Activated T-cell treated with anti-CD3 and anti-CD28 coated beads, Interleukin-2, amount 50 U/mL, for 72 hours (primary cell): ENCODE measurements at places on chromosomes 1 and 21.

DNA sequence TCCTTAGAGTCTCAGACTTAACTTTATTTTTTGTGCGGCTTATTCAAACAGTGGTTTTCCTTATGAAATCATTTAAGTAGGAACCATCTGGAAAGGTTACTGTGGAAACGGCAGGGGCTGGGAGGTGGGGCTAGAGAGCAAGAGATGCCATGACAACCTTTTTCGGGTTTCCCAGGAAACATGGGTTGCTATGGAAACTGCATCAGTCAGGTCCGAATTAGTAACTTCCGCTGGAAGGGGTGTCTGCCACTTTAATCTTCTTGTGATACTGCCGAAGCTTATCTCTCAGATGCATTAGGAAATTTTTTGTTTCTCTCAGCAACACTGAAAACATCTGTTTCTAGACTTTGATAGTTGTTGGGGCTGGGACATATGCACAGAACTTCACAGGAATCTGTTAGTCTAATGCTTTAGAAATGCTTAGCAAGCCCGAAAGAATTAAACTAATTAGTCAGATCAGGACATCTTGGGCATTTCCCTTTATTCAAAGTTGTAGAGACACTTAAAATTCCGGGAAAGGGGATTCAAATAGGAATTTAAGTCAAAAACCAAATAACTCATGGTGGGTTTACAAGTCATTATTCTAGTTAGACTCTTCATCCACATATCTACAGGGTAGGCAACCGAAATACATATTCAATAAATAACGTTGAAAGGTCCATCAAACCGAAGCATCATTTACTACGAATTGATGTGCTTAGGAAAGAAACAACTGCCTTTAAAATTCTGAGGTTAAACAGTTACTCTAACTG, 2.6 kb downstream of the KCNA3 start:
- DNase-seq = peak; percentile 73

GRCh38 chr1:8477166-8477982, 159.5 kb downstream of the SLC45A1 start:
- peak; percentile 33 for DNase-seq

DNA sequence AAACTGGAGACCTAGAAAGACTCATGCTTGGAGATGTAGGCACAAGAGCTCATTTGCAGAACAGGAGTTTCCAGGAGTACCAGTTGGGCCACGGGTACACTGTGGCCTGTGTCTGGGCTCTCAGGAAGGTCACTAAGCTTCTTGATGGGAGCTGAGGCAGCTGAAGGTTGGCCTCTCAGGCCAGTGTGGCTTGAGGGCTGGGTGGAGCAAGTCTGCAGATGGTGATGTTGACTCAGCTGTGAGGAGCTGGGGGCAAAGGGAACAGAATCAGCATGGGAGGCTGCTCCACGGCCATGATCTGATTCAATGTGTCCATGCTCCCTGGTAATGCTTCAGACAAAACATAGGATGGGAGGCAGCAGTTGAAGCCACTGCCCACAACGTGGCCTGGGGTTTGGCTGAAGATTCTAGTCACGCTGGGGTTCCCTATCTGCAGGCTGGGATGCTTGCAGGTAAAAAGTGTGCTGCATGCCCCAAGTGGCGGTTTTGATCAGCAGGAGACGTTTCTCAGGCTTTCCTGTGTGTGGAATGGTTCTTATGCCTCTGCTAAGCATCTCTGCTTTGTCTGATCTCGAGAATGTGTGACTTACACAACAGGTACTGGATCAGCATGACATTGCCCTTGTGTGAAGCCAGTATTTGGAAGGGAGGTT, 15.4 kb upstream of the TENT5C start:
- no peak for DNase-seq

DNA sequence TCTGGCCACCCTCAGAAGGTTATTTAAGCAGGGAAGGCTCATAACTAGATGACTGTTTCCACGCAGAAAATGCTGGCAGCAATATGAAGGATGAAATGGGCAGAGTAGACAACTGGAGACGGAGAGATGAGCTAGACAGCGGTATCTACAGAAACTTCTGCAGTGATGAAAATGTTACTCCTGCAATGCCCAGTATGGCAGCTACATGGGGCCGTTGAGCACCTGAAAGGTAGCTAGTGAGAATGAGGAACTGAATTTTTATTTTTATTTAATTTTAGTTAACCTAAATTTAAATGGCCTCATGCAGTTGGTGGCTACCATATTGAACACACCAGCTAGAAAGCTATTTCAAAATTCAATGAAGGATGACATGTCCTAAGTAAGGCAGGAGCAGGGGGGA, 27.3 kb downstream of the SIPA1L2 start:
- DNase-seq = no peak

DNA sequence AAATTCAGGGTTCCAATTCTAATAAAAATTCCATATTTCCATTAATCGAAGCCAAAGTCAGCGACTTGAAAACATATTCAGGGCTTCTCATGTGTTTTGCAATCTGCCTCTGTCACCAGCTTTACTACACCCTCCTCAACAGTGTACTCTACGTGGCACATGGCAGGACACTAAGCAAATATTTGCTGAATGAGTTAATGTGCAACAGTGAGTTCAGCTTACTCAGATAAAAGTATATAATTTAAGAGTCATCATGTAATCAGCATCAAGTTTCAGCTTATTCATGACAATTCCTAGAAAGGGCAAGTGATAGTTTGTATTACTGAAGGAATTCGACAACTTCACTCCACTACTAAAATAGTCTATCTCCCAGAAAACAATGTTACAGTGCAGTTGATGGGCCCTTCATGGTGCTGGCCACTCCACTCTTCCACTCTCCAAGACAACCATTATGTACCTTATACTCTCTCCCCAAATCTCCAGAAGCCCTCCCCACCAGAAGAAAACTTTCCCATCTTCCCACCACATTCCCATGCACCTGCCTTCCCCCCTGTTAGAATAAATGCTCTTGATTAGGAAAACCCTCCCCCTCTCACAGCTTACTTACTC, 97.3 kb downstream of the TTLL7 start:
- no peak for DNase-seq

DNA sequence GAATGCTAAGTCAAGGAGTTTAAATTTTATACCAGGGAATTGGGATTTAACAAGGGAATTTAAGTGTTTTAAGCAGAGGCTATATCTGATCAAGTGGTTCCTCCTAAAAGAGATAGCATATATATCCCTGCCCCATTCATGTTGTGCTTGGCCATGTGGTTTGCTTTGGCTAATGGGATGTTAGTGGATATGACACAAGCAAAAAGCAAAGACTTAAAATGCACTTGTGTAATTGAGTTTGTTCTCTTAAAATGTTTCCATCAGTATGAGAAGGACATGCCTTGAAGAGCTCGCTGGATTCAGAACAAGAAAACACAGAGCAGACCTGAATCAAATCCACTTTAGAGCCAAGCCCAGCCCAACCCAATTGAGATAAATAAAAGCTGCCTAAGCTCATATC, 22.4 kb downstream of the C1orf87 start:
- DNase-seq = no peak
